Esophagus squamous epithelium (tissue), 5 donors: ENCODE measurements at places on chromosomes 3 and 15. TPM values are rescaled to one million over a fixed set of nuclear protein-coding genes. Genes with fewer than 3 reads are reported as not detected.
A peak's percentile ranks its signal among the peaks of the same experiment; 100 is the strongest.

PTPRG gene
- 3.7 TPM for total RNA-seq

SI gene
- not detected for total RNA-seq

RHCG gene
- total RNA-seq, result 3,407 TPM

WDR5B gene
- total RNA-seq, result 0.57 TPM

TEX55 gene
- not detected for total RNA-seq

CHL1 gene
- 29.3 TPM for total RNA-seq

MEX3B gene
- total RNA-seq, result not detected

PPP1R14D gene
- total RNA-seq, result not detected

REC114 gene
- not detected for total RNA-seq

PLEKHO2 gene
- total RNA-seq, result 5.6 TPM

LTF gene
- 204 TPM for total RNA-seq

CHDH gene
- total RNA-seq, result 2.1 TPM

PARP15 gene
- total RNA-seq, result 0.09 TPM

SLC9C1 gene
- not detected for total RNA-seq

- H3K4me1 ChIP-seq, result peaks cover 32% of the 10 kb centered on the region
- no peaks in the 10 kb centered on the region for H3K27me3 ChIP-seq
- H3K36me3 ChIP-seq, result no peaks in the 10 kb centered on the region
- H3K4me3 ChIP-seq, result no peak overlapping the region
These were observed 44.0 kb downstream of the IDH2 start for GRCh38 chr15:90058308-90058707.

- H3K4me3 ChIP-seq, result no peak overlapping the region
- DNase-seq, result no peak
- no peak overlapping the region for H3K27ac ChIP-seq
- H3K4me1 ChIP-seq, result no peaks in the 10 kb centered on the region
- no peaks in the 10 kb centered on the region for H3K36me3 ChIP-seq
These were observed 38.1 kb upstream of the ZBTB38 start for GRCh38 chr3:141330235-141330634.

- H3K4me1 ChIP-seq, result no peaks in the 10 kb centered on the region
- H3K27me3 ChIP-seq, result no peaks in the 10 kb centered on the region
- no peak overlapping the region for H3K27ac ChIP-seq
- DNase-seq, result no peak
- H3K4me3 ChIP-seq, result no peak overlapping the region
These were observed 47.3 kb downstream of the GMPS start for GRCh38 chr3:155917781-155918180.

- no peak for DNase-seq
- H3K36me3 ChIP-seq, result no peaks in the 10 kb centered on the region
- no peak overlapping the region for H3K4me3 ChIP-seq
- no peaks in the 10 kb centered on the region for H3K4me1 ChIP-seq
- H3K27ac ChIP-seq, result no peak overlapping the region
These were observed 142.2 kb downstream of the ARPP21 start for GRCh38 chr3:35781558-35781957.

- DNase-seq, result no peak
- H3K4me1 ChIP-seq, result no peaks in the 10 kb centered on the region
- no peak overlapping the region for H3K27ac ChIP-seq
These were observed 28.4 kb upstream of the MYRIP start for GRCh38 chr3:39781025-39781424.

DNA sequence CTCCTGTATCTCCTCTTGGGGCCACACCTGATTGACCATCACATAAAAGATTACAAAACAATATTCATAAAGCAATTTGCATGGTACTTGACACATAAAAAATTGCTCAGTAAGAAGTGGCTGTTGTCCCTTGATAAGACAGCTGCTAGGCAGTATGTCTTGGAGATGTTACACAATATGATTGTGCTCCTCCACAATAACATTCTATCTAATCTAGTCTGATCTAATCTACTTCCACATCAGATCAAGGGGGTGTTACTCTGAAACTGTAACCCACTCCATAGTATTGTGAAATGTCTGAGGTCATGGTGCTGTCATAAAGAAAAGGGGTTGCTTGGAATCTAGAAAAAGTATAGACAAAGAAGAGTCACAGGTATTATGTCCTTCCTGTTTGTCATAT is 23.4 kb upstream of the AQP9 start:
- H3K27ac ChIP-seq, result no peak overlapping the region
- H3K27me3 ChIP-seq, result no peaks in the 10 kb centered on the region
- H3K4me1 ChIP-seq, result no peaks in the 10 kb centered on the region
- no peaks in the 10 kb centered on the region for H3K36me3 ChIP-seq
- H3K4me3 ChIP-seq, result no peak overlapping the region
- no peak for DNase-seq

- no peaks in the 10 kb centered on the region for H3K36me3 ChIP-seq
- H3K4me1 ChIP-seq, result peaks cover 11% of the 10 kb centered on the region
- no peak overlapping the region for H3K4me3 ChIP-seq
- peak overlapping the region; percentile 47 for H3K27ac ChIP-seq
These were observed 267.3 kb downstream of the LPP start for GRCh38 chr3:188421151-188421821.

DNA sequence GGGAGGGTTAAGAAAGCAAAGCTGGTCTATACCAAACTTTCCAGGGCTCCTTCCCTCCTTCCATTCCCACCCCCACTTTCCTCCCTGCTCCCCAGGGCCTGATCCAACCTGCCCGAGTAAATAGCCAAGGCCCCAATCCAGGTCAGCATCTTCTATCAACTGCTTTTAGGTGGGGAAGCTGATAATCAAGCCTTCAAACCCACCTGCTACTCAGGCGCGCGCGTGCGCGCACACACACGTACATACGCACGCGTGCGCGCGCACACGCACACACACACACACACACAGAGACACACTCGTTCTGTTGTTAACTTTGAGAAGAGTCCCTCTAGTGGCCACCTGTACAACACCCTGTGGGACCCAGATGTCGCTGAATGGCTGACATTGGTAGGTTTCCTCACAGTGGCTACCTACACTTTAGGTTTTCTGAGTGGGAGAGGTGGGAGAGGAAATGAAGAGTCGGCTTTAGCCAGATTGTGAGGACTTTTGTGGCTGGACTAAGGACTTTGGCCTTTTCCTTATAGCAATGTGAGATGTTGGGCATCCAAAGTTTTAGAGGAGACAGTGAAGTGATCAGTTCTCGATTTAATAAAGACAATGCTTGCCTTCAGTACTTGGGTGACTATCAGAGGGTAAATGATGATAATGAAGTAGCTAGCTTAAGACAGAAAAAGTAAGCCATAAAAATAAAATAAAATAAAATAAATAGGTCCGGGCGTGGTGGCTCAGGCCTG is 179.9 kb upstream of the C2CD4B start:
- H3K36me3 ChIP-seq, result no peaks in the 10 kb centered on the region
- peaks cover 10% of the 10 kb centered on the region for H3K27me3 ChIP-seq
- DNase-seq, result no peak
- H3K27ac ChIP-seq, result no peak overlapping the region
- H3K4me1 ChIP-seq, result no peaks in the 10 kb centered on the region

GRCh38 chr15:58330741-58331559 is 100.8 kb upstream of the LIPC start:
- H3K4me1 ChIP-seq, result peaks cover 57% of the 10 kb centered on the region
- H3K36me3 ChIP-seq, result no peaks in the 10 kb centered on the region
- H3K4me3 ChIP-seq, result no peak overlapping the region
- H3K27me3 ChIP-seq, result no peaks in the 10 kb centered on the region
- H3K27ac ChIP-seq, result peak overlapping the region; percentile 91
- DNase-seq, result no peak

DNA sequence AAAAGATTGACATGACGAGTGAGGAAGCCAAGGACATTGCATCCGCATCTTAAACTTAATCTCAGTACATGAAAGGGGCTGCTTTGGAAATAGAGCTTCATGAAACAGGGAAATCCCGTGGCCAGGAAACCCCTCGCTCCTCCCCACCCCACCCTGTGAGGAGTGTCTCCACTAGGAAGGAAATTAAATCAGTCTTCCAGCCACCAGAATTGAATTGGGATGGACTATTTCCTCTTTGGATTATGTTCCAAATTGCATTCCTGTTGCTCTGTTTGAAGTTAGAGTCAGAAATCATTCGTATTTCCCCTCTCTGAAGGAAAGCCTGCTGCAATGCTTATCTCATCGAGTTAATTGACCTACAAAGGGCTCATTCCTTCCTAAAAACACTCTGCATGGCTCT is 35.8 kb downstream of the CLDN11 start:
- no peaks in the 10 kb centered on the region for H3K27me3 ChIP-seq
- H3K27ac ChIP-seq, result no peak overlapping the region
- no peaks in the 10 kb centered on the region for H3K36me3 ChIP-seq
- DNase-seq, result no peak
- H3K4me3 ChIP-seq, result no peak overlapping the region
- H3K4me1 ChIP-seq, result no peaks in the 10 kb centered on the region

GRCh38 chr3:3705090-3705775 is 94.0 kb upstream of the LRRN1 start:
- no peak for DNase-seq
- H3K27me3 ChIP-seq, result no peaks in the 10 kb centered on the region
- H3K36me3 ChIP-seq, result no peaks in the 10 kb centered on the region
- H3K4me3 ChIP-seq, result no peak overlapping the region
- no peak overlapping the region for H3K27ac ChIP-seq

- H3K27me3 ChIP-seq, result no peaks in the 10 kb centered on the region
- no peaks in the 10 kb centered on the region for H3K36me3 ChIP-seq
- no peak overlapping the region for H3K27ac ChIP-seq
- H3K4me3 ChIP-seq, result no peak overlapping the region
- peaks cover 6% of the 10 kb centered on the region for H3K4me1 ChIP-seq
These were observed 35.5 kb downstream of the FBLN2 start for GRCh38 chr3:13584427-13584891.

GRCh38 chr15:100728371-100729201 is 126.2 kb downstream of the ASB7 start:
- no peak overlapping the region for H3K4me3 ChIP-seq
- no peaks in the 10 kb centered on the region for H3K4me1 ChIP-seq
- H3K36me3 ChIP-seq, result no peaks in the 10 kb centered on the region
- H3K27ac ChIP-seq, result no peak overlapping the region
- no peaks in the 10 kb centered on the region for H3K27me3 ChIP-seq
- no peak for DNase-seq

DNA sequence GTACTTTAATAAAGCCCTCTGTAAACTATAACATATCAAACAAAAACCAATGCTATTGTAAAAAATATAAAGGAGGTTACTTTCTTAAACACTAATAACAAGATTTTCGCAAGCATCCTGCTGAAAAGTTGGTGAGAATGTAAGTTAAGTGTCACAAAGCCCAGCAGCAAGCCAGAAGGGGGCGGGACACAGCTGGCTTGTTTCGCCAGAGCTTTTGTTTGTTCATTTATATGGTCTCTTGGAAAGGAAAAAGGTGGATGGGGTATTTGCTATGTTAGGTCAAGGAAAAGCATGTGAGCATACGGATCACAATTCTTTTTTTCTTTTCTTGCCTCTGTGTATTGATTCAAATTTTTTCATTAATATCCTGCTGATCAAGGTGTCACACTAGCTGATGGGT is 59.9 kb downstream of the HACD2 start:
- H3K36me3 ChIP-seq, result peaks cover 6% of the 10 kb centered on the region
- H3K4me3 ChIP-seq, result no peak overlapping the region
- H3K4me1 ChIP-seq, result peaks cover 5% of the 10 kb centered on the region
- no peaks in the 10 kb centered on the region for H3K27me3 ChIP-seq
- H3K27ac ChIP-seq, result no peak overlapping the region

DNA sequence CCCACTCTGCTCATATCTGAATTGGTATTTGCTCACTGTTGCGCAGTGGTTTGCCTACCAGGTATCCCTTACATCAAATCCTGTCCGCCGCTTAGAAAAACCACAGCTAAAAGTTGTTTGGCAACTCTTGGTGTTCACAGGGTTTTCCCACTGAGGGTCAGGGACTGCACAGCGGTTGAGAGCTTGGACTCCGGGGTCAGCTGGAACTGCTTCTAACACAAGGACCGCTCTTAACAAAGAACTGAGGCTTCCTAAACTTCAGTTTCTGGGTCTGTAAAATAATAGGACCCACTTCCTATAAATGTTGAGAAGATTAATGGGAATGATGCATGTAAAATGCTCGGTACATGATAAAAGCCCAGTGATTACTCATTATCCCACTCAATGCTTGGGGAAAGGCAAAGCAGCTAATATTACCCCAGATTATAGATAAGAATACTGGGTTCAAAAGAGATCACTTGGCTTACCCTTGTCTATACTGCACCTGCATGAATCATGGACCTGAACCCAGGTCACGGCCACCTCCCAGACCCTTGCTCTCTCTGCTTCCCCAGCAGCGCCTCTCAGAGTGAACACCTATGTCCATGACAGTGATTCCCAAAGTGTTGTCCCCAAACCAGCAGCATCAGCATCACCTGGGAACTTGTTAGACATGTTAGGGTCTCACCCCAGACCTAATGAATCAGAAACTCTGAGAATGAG is 36.1 kb downstream of the LIPC start:
- H3K4me1 ChIP-seq, result peaks cover 9% of the 10 kb centered on the region
- H3K27me3 ChIP-seq, result no peaks in the 10 kb centered on the region
- no peak overlapping the region for H3K4me3 ChIP-seq
- H3K36me3 ChIP-seq, result no peaks in the 10 kb centered on the region
- H3K27ac ChIP-seq, result no peak overlapping the region

GRCh38 chr3:124924741-124925140 is 9.8 kb downstream of the MUC13 start:
- H3K4me1 ChIP-seq, result no peaks in the 10 kb centered on the region
- H3K27ac ChIP-seq, result no peak overlapping the region
- DNase-seq, result no peak
- no peaks in the 10 kb centered on the region for H3K27me3 ChIP-seq
- no peak overlapping the region for H3K4me3 ChIP-seq

DNA sequence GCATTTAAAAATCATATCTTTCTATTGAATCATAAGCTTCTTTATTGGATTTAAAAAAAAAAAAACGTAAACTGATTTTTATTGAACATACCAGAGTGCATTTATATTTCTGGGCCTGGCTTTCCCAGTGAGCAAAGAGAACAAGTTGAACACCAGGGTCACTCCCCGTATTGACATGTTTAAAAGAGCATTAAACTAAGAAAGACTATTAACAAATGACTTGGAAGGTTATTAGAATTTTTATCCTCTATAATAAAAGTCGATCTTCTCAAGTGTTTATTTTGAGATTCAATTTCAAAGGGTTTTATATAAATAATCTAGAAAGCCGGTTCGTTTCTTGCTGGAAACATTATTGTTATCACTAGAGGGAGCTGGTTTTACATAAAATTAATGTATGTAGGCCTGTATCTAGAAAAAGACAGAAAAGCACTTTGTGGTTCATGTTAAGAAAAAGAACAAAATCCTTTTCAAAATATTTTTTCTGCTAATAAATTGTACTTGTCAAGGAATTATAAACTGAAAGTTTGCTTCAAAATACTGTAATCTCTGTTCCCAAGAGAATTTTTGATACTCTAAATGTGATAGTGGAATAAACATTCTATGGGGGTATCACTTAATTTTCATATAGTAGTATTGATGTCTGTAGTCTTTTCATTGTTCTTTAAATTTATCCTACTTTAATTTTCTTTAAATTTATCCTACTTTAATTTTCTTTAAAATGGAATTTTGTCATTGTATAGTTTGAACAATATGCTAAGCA is 321.8 kb upstream of the MME start:
- H3K27ac ChIP-seq, result no peak overlapping the region
- no peaks in the 10 kb centered on the region for H3K36me3 ChIP-seq
- no peak for DNase-seq
- H3K4me3 ChIP-seq, result no peak overlapping the region
- H3K4me1 ChIP-seq, result no peaks in the 10 kb centered on the region
